ENCODE measurements at places on chromosomes 1 and 21. TPM values are rescaled to one million over a fixed set of nuclear protein-coding genes. Genes with fewer than 3 reads are reported as not detected.

DNA sequence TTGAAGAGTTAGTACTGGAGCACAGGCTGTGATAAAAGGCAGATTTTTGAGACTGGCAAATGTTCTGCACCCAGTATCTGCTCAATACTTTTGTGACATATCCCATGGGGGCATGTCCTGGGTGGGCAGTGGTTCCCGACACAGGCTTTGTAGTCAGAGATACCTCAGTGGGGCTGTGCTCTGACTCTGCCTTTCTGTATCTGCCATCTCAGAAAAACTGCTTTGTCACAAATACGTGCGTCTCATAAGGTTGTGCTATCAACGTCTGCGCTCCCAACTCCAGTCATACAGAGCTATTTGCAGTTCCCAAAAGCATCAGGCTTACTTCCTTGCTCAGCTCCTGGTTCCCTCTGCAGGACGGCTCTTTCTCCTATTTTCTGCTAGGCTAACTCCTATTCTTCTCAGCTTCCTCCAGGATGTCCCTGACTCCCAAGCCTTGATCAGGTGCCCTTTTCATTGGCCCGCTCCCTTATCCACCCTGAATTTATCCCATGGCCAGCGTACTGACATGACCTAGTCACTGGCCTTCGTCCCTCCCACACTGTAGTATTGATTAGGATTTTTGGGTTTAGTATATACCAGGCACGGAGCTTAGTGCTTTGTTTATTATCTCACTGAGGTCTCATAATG, 12.1 kb upstream of the RAB29 start:
- DNase-seq = no peak

DNA sequence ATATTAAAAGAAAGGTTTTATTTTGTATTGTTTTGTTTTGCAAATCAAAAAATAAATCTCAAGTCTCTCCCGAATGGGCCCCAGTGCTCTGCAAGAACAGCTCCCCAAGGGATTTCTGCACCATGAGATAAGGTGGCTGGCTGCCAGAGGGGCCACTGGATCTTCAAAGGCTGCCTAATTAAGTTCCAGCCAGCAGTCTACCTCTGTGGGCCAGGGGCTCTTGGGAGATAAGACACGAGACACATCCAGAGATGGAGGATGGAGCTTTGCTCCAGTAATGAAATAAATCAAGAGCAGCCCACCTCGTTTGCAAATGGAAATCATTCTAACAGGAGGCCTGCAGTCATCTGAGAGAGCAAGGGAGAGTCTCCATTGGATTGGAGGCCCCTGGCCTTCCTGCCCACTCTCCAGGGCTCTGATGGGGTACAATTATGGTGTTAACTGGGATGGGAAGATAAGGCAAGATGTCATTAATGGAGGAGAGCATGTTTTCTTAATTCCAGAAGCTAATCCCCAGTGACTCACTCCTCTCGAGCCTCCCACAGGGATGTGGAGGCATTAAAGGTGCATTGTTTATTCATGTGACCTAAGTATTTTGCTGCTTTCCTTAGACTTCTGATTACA, 155.2 kb upstream of the KAZN start:
- no peak for DNase-seq

DNA sequence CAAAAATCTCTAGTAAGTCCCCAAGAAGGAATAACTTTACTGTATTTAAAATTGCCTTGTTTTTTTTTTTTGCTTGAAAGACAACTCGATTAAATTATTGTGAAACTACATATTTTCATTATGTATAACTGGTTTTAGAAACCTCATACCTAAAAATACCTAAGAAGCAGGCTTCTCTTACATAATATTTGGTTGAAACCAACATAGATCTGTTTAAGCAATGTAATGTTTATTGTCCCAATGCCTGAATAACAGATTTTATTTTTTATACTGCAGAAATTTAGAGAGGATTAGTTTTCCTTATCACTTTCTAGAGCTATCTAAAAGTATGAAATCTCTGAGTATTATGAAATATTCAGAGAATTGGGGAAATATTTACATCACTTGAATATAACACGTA, 78.5 kb upstream of the CHRM3 start:
- no peak for DNase-seq

Gene CELA3A
- not detected for total RNA-seq

DNA sequence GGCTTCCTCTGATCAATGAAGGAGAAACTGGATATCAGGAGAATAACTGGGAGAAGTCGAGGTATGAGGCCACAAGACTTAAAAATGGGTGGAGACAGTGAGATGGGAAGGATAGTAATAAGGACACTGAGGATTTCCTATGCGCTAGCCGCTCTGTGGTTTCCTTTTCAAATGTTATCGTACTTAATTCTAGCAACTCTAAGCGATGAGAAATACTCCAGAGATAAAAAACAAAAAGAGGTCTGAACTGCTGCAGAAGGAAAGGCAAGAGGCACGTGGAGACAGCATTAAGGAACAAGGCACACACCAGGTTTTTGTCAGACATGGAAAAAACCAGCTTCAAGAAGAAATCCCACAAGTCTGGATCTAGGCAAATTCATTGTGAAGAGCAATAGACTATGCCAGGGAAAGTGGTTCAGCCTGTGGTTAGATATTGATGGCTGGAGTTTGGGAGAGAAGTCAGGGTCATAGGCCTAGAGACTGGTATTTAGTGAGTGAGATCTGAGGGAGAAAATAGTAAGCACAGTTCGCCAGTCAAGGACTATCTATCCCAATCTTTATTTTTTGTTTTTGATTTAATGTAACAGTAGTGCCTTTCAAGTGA, 5.3 kb downstream of the CLCA2 start:
- peak; percentile 7 for DNase-seq

GRCh38 chr1:71899881-71900280, 382.5 kb downstream of the NEGR1 start:
- no peak for DNase-seq

Gene C1orf210
- 7.2 TPM for total RNA-seq

Gene FRRS1
- 9.9 TPM for total RNA-seq

GRCh38 chr1:56686169-56686568, 41.1 kb downstream of the PRKAA2 start:
- DNase-seq = peak; percentile 16

DNA sequence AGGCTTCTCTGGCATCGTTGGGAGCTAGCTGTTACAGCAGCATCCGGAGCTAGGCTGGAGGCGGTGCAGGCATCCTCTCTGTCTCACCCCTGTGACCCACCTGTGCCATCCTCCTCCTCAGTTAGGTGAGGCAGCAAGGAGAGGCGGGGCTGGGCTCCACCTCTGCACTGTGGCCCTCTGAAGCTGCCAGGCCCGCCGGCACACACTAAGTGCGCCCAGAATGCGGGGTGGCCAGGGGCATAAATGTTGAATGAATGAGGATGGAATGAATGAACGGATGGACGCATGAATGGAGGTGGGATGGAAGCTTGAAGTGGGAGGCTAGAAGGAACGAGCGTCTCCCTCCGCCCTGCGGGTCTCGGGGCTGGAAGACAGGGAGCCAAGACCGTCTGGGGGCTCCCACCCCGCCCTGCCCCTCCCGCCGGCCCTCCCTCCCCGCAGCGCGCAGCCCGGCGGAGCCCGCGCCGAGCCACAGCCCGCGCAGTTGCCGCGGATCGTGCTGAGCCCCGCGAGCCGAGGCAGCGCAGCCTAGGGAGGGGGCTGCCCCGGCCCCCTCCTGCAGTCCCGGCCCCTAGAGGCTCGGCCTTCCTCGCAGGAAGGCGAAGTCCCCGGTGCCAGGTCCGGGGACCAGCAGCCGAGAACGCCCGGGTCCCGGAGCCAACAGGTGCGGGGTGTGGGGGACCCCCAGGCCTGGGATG, at the start of gene HCRTR1:
HCRTR1 (plus strand) TSS at position 472 of the 698 bp plus-strand sequence. CDS start 1,504 bp downstream, outside the sequence.
- DNase-seq = no peak

GRCh38 chr1:18204575-18204974, 97.0 kb downstream of the IGSF21 start:
- DNase-seq = no peak

Gene NUDT4B
- total RNA-seq = not detected

- DNase-seq = no peak
These were observed 164.4 kb downstream of the LIPI start for GRCh38 chr21:14046401-14046800.

- DNase-seq = no peak
These were observed 76.9 kb upstream of the HIVEP3 start for GRCh38 chr1:41995441-41996130.

GRCh38 chr1:56068908-56069307, 510.5 kb downstream of the PLPP3 start:
- peak; percentile 63 for DNase-seq

GRCh38 chr1:173249349-173249748, 42.2 kb upstream of the TNFSF4 start:
- peak; percentile 63 for DNase-seq

Gene RHOC
- total RNA-seq = 383 TPM

GRCh38 chr1:153963850-153964331, 554 bp upstream of the SLC39A1 start:
- DNase-seq = peak; percentile 66

DNA sequence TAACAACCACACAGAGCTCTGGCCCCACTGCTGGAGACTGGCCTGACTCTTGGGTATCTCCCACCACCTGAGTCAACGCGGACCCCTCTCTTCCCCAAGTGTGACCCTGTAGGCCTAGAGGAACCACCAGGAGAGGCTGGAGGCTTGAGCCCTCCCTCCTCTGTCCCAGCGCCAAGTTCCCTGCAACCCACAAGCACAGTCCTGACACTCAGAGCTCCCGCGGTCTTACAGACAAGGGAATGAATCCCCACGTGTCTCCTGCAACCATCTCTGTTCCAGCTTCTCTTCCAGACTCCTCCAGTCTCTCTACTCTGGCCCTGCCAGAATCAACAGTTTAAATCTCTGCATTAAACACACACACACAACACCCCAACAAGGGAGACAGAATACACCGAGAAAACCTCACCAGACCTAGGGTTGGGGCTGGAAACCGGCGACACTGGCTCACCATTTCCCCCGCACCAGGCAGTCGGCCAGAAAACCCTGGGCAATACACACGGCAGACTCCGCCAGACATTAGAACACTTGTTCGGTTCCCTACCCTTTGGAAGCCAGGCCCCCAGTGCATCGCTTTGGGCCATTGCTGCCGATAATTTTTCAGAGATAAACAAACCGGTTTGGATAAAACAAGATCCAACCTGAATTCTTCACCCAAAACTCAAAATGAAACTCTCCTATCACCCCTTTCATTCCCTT, 21.7 kb downstream of the CASZ1 start:
- peak; percentile 28 for DNase-seq

- no peak for DNase-seq
These were observed 36.7 kb upstream of the APOBEC4 start for GRCh38 chr1:183689762-183690204.

DNA sequence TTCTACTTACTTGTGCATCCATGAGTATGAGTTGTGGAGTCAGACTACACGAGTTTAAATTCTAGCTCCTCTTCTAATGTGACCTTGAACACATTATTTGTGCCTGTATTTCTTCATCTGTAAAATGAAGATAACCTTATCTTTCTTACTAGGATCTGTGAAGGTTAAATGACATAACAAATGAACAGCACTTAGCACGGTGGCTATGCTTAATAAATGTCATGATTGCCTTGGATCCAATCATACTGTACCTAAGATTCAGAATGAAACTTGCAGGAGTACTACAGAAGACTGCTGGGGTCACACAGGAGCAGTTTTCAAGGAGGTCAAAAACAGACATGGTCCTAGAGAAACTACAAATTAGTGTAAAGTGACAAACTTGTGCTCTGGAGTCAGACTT, 22.2 kb upstream of the ALG14 start:
- no peak for DNase-seq

DNA sequence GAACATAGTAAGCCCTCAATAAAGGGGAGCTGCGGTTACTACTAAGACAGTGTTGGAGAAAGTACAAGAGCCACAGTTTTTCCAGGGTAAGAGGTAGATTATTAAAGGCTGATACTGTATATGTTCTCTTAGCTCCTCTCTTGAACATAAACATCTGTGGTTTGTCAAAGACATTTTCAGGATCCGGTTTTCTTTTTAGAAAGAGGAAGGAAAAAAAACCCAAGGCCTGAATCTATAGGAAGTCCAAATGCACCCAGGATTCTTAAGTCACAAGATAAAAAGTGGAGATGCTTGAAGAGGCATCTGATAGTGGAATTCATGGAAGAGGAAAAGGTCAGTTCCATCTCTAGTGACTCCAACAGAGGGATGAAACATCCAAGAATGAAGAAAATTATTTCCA, 24.6 kb upstream of the SLC45A3 start:
- no peak for DNase-seq

- peak; percentile 42 for DNase-seq
These were observed 7.0 kb downstream of the CFAP45 start for GRCh38 chr1:159892944-159893343.

- DNase-seq = no peak
These were observed 56.4 kb upstream of the FMOD start for GRCh38 chr1:203407296-203407695.

DNA sequence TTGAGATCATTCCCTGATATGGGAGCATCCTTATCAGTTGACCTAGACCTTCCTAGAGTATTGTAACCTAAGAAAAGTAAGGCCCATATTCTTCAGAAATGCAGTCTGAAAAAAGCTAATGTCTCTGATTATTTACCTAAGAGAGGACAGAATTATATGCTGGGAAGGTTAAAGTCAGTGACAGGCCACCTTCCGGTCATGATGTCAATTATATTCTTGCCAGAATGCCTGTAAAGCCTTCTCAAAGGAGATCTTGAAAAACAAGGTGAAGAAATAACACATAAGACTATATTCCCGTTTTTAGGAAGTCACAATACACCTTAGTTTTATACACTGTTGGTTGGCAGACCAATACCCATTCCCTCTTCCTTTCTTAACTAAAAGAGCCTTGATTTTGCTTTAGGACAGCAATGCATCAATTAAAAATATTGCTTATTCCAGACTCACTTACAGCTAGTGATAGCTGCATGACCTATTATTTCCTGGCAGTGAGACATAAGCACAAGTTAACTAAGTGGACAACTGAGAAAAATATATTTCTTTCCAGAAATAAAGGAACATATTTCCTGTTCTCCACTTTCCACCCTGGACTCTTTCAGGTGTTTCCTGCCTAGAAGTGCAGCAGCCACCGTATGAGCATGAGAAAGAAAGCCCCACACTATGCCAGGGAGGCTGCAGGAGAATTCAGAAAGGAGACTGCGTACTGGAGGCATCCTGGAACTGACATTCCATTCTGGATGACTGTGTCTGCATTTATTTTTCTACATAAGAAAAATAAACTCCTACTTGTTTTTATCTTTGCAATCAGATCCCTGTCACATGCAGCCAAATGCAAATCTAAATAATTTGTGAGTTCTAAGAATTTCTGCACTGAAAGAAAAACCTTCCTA, 332.9 kb upstream of the PTBP2 start:
- no peak for DNase-seq

Gene S100A1
- total RNA-seq = not detected

DNA sequence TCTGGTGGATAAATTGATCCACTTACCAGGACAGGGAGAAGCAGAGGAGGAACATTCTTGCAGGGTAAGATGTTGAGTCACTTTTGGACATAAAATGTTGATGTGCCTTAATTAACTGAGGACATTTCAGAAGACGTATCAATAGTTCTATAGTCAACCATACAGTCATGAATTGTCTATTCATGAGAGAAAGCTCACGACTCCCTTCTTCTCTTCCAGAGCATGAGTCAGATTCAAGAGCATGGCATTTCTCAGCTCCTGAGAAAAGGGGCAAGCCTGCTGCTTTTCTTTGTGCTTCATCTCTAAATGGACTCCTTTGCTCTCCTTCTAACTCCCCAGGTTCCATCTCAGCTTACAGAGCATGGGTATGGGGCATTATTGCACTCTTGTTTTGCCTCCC, 55.7 kb downstream of the ADGRL4 start:
- no peak for DNase-seq

- no peak for DNase-seq
These were observed 24.0 kb upstream of the CAMTA1 start for GRCh38 chr1:6761196-6761737.

- DNase-seq = no peak
These were observed 8.1 kb downstream of the TOR3A start for GRCh38 chr1:179089827-179090482.

GRCh38 chr1:26693599-26694572, 1.9 kb upstream of the ARID1A start:
- DNase-seq = no peak

Gene SLC1A7
- not detected for total RNA-seq

Measured in mammary epithelial cell (primary cell).